ENCODE measurements at places on chromosomes 2 and 18.

GRCh38 chr2:217051416-217051815, 191.6 kb upstream of the TNP1 start:
- DNase-seq = no peak

- DNase-seq = no peak
These were observed 2.8 kb downstream of the ZFP36L2 start for GRCh38 chr2:43223521-43224001.

GRCh38 chr2:192536922-192537624, 342.3 kb upstream of the TMEFF2 start:
- DNase-seq = no peak

DNA sequence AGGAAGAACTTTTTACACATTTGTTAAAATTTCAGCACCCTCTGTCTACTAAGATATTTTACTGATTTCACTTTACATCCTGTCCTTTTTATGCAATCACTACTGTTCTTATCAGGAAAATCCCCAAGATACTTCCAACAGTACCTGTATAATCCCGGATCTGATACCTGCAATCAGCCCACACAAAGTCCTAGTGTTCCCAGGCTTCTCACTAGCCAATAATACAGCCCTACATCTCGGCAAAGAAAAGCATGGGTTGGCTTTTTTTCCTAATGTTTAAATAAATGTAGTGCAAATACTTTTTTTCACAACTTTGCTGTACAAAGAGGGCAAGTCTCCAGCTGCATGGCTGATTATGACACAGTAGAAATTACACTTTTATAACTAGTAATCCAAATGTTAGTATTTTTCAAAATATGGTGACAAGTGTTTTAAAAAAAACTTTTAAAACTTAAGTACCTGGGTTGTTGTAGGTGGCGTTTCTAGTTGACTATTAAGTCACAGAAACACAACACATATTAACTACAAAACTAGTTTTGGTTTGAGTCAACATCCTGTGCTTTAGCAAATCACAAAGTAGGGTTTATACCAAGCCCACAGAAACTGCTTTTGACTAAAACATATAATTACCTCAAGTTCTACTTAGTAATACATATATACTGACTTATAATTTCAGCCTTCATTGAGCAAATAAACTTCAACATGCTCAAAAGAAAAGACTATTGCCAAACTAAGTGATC, 19.5 kb downstream of the CNOT11 start:
- no peak for DNase-seq

GRCh38 chr2:67716895-67717396, 319.8 kb downstream of the ETAA1 start:
- DNase-seq = no peak

- DNase-seq = no peak
These were observed 8.1 kb upstream of the GREB1 start for GRCh38 chr2:11525762-11526161.

DNA sequence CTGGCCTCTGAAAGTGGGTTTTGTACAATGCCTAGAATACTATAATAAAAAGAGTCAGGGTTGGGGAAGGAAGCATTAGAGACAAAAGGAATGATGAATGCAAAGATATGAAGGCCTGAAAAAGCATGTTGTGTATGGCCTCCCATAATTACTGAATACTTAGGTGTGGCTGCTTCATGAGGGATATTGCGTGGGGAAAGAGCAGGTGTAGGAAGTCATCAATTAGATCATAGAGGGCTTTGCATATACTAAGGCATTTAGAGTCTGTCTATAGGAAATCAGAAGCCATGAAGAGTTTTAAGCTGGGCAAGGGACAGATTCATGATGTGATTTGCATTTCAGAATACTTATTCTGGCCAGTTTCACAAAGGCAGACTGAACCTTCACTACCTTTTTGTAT, 48.2 kb downstream of the NCOA1 start:
- DNase-seq = no peak

- no peak for DNase-seq
These were observed 251.6 kb downstream of the TNS1 start for GRCh38 chr2:217751192-217751591.

DNA sequence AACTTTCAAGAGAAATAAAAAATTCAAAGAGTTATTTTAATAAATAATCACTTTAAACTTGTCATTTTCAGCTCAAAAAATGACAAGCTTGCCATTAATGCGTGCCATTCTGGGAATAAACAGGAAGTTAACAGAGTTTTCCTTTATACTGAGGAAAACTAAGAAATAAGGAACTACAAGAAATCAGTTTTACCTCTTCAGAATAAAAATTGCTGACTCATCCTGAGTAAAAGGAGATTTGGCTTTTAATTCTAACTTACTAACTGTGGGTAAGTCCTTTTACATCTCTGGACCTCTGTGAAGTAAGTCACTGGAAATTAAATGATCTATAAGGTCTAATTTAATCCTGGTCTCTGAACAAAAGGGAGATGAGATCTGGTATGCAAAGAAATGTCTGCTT, 16.1 kb downstream of the CEBPZ start:
- DNase-seq = no peak

GRCh38 chr2:112827604-112828185, 8.9 kb downstream of the IL1B start:
- DNase-seq = no peak

GRCh38 chr2:106143495-106144215, 50.4 kb downstream of the UXS1 start:
- DNase-seq = no peak

- no peak for DNase-seq
These were observed 187.5 kb downstream of the SCG2 start for GRCh38 chr2:223414646-223415045.

All from stimulated activated naive CD4-positive, alpha-beta T cell treated with Interleukin-2 at 50 U/mL for 16 hours (primary cell).